ENCODE measurements at places on chromosomes 2 and 18.

- DNase-seq = peak; percentile 93
Measured at GRCh38 chr18:51658436-51658835, 461.0 kb upstream of the MEX3C start.

- peak; percentile 77 for DNase-seq
Measured at GRCh38 chr18:72652990-72653593, 109.0 kb upstream of the CBLN2 start.

- DNase-seq = no peak
Measured at GRCh38 chr2:11214770-11215169, 59.5 kb downstream of the SLC66A3 start.

DNA sequence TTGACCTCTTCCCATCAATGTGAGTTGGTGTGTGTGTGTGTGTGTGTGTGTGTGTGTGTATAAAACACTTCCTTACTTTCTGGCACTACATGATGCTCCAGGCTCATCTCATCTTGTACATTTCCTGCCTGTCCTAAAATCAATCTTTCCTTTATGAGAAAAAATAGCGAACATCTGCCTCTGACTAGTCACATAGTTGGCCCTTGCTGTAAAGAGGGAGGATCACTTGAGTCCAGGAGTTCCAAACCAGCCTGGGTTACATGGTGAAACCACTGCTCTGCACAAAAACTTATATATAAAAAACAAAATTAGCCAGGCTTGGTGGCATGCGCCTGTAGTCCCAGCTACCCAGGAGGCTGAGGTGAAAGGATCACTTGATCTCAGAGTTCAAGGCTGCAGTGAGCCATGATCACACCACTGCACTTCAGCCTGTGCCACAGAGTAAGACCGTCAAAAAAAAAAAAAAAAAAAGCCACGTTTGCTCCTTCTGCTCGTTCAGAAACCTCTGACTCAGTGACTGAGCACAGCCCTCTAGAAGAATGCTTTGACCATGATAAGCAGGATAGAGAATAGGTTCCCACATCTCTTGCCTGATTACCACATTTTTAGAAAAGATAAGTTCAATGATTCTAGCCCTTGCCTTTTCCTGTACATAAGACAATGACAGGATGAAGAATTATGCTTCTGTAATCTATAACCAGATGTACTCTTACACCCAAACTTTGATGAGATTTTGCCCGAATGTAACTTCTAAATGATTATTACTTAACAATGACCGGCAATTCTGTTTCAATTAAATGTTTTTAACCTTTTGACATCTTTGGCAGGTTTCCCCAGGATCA is 45.2 kb upstream of the ST3GAL5 start:
- no peak for DNase-seq

GRCh38 chr2:86336675-86337243 is 667 bp downstream of the REEP1 start:
- peak; percentile 45 for DNase-seq

DNA sequence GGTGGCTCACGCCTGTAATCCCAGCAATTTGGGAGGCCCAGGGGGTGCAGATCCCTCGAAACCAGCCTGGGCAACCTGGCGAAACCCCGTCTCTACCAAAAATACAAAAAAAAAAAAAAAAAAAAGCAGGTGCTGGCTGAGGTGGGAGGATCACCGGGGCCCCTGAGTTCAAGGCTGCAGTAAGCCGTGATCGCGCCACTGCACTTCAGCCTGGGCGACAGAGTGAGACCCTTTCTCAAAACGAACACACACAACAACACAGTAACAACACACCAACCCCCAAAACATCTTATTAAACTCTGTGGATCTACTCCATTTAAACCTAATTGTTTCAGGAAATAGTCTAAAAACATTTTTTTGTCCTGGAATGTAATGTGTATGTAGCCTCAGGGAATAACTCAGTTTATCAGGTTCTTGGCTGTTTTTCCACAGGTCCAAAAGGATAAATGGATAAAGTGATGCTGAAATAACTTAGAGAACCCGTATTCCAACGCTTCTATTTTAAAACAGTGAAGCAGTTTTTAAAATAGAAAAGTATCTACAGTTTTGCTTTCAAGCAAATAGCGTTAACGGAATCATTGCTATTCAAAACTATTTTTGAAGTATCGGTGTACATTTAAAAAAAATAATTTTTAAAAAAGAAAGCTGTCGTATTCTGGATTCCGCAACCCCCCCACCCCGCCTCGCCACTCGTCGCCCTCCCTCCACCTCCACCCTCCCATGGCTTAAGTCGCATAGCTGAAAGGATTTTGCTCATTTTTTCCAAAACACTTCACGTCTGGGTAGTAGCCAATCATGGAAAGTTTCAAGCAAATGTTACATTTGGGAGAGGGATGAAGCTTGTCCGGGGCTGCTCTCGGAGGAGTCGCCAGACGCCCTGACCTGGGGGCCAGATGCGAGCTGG is 895 bp upstream of the GLS start:
- no peak for DNase-seq

- no peak for DNase-seq
Measured at GRCh38 chr18:7678389-7678788, 111.3 kb downstream of the PTPRM start.

DNA sequence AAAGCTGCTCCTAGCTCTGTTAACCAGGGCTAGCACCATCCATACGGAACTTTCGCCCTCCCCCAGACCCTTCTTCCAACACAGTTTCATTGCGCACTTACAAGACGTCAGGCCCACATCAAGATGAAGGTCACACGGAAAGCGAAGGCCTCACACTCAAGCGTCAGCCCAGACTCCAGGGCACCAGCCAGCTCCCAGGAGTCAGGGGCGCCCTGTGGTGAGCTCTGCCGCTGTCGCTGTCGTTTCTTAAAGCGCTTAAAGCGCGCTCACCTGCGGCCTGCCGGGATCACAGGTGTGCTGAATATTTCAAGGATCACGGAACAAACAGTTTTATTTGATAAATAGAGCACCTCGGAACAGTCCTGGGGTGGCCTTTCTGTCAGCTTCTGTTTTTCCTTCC is 163.1 kb downstream of the CDH20 start:
- DNase-seq = peak; percentile 61

GRCh38 chr2:3522961-3523421 is 3.7 kb upstream of the ADI1 start:
- DNase-seq = no peak

DNA sequence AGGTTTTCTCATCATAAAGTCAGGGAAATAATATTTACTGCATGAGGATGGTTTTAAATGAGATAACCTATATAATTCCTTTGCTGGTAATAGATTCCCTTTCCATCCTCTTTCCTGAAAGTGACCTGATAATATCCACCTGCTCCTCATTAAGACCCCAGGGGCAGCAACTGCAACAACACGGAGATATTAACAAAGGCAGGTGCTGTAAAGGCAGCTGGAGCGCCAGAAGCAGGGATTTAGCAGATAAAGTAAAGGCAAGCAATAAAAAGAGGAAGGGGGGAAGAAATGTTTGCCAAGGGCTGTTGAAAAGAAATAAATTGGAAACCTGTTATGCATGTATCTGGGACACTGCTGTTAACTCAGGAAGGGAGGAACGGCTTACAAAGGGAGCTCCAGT is 472.6 kb upstream of the KLHL29 start:
- peak; percentile 93 for DNase-seq

DNA sequence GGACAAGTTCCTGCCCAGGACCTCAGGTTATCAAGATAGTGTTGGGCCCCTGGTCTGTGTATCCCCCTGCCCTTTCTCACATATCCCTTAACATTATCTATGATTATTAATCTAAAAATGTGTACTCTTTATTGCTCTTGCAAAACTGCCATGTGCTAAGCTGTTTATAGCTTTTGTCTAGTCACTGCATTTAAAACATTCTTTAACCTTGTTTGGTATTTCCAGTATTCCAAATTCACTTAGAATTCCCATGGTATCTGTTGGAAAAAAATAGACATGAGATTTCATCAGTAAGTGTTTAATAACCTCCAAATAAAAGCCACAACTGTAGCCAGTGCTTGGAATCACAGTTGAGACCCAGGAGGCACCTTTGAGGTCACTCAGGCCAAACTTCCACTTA is 16.2 kb upstream of the GLS start:
- DNase-seq = no peak

- no peak for DNase-seq
Measured at GRCh38 chr2:206353685-206354084, 79.2 kb downstream of the ZDBF2 start.

DNA sequence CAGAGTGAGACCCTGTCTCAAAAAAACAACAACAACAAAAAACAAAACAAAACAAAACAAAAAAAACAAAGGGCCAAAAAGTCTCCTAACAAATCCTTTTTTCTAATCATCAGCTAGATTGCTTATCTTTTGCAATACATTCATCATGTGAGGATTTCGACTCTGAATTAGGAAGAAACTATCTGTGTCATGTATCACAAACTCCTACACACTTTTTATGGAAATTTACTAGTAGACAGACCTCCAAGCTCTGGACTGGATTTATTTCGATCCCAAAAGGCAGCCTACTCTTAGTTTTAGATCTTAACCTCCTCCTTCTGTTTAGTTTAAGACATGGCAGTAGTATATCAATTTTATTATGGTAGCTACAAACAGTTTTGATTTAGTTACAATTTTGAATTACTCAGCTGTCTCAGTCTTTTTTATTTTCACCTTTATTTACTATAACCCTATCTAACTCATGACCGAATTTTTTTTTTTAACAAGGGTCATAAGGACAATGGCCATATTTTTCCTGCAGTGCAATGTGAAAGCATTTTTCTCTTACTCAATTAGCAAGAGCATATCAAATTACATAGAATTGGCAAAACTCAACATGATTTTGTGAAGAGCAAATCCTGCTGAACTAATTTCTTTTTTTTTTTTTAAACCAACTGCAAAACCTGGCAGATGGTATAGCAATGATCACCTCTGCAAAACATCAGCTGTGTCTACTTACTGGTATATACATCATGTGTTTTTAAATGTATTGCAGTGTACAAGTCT is 10.7 kb upstream of the CCDC88A start:
- peak; percentile 67 for DNase-seq

GRCh38 chr2:26727641-26728561 is 35.4 kb downstream of the KCNK3 start:
- no peak for DNase-seq

GRCh38 chr18:10264260-10264659 is 190.2 kb upstream of the APCDD1 start:
- DNase-seq = no peak

DNA sequence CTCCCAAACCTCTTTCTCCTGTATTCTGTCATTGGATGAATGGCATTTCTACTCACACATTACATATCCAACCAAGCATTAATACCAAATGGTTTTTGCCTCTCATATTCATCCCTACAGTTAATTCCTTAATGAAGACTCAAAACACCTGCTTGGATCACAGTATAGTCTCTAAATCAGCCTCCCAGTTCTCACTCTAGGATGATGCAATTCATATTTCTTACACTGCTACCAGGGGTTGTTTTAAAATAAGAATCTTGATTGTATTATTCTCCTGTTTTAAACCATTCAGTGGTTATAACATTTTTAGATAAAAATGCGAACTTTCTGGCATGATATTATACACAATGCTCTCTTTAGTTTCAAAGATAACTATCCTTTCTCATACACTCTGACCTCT is 281.4 kb upstream of the ZEB2 start:
- DNase-seq = no peak

DNA sequence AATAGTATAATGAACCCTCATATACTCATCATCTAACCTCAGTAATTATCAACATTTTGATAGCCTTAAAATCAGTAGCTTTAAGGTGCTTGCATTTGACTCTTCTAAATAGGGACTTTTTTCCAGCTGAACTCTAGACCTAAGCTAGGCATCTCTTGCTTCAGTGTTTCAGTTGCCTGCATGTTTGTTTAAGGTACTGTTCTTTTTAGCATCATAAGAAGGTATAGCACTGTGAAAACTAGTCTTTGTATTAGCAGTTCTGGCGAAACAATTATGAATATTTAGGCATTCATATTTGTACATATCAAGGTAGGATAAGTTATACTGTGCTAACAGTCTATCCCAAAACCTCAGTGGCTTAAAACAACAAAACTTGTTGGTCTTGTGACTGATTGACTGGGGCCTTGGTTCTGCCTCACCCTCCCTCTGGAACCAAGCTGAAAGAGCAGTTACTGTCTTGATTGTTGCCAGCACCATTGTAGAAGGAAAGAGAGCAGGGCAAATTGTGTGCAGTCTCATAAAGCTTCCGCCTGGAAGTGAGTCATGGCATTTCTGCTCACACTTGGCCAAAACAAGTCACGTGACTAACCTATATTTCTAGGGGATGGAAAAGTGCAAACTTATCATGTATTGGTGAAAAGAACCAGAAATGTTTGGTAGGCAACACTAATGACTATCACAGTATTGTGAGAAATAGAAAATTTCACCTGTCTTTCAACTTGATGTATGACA is 24.3 kb downstream of the GALNT1 start:
- DNase-seq = no peak

GRCh38 chr2:82120115-82120514 is 1815.6 kb upstream of the LRRTM1 start:
- no peak for DNase-seq

GRCh38 chr2:11988691-11989353 is 242.4 kb downstream of the LPIN1 start:
- no peak for DNase-seq

DNA sequence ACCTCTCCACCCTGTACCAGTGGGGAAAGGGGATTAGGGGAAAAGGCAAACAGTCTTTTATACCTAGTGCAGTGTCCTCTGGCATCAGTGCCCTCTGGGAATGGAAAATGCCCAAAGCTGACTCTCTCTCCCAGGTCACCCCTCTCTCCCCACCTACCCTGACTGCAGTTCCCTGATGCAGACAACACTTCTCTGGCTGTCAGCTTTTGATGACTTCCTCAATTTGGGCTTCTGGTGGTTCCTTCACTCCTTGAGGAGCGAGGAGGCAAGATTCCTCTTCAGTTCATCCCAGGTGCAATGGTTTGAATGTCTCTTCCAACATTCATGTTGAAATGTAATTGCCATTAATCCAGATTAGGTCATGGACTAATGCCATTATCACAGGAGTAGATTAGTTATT is 19.7 kb upstream of the PPM1B start:
- DNase-seq = no peak

GRCh38 chr2:25274868-25275574 is 66.7 kb downstream of the DNMT3A start:
- DNase-seq = no peak

GRCh38 chr2:197201874-197202273 is 108.7 kb downstream of the ANKRD44 start:
- DNase-seq = no peak

GRCh38 chr2:218882866-218883366 is 2.3 kb downstream of the WNT10A start:
- no peak for DNase-seq

GRCh38 chr2:239469106-239469960 is 68.5 kb upstream of the HDAC4 start:
- no peak for DNase-seq

DNA sequence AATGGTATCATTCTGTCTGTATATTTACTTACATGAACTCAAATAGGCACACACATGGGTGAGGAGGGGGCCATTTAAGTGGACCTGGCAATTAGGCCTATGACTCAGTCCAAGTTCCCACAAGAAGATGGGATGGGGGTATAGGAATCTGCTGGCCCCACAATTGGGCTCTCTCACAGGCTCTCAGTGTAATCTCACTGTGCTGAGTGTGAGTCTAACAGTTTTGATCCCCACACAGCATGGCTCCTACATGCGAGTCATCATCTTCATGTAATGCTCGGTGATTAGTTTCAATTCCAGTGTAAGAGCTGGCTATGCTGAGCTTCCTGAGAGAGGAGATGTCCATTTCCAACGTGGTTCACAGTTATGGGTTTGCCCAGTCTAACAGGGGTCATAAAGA is 114.0 kb downstream of the GATA6 start:
- no peak for DNase-seq
